ENCODE measurements at places on chromosomes 2 and 18.

GRCh38 chr18:72634500-72634899 is 90.4 kb upstream of the CBLN2 start:
- no peak for DNase-seq

- no peak for DNase-seq
Observed at GRCh38 chr2:8064603-8065002, 617.3 kb upstream of the ID2 start.

DNA sequence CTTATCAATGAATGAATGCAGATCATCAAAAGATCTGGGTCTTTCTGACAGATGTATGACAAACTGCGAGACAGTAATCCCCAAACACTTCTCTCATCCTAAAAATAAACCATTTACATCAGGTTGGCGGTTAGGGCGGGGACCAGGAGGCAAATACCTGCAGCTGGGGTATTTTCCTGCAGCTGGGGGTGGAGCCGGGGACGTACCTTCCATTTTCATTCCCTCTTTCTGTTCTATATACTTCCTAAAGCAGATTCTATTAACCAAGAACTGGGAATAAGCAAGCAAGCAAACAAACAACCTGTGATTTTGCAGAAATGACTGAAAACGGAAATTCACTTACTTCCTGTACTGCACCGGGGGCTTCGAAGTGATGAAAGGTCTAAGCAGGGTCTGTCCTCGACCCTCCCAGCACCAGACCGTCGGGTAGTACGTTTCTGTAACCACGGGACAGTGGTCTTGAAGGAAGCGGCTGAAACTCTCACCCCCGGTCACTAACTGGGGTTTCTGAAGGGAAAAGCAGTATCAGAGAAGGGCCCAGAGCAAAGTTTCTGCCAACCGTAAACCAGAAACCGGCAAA is 1.2 kb downstream of the ABHD3 start:
- DNase-seq: no peak

GRCh38 chr18:8744656-8745055 is 39.3 kb downstream of the MTCL1 start:
- no peak for DNase-seq

GRCh38 chr2:235677276-235677788 is 183.5 kb downstream of the AGAP1 start:
- DNase-seq: no peak

DNA sequence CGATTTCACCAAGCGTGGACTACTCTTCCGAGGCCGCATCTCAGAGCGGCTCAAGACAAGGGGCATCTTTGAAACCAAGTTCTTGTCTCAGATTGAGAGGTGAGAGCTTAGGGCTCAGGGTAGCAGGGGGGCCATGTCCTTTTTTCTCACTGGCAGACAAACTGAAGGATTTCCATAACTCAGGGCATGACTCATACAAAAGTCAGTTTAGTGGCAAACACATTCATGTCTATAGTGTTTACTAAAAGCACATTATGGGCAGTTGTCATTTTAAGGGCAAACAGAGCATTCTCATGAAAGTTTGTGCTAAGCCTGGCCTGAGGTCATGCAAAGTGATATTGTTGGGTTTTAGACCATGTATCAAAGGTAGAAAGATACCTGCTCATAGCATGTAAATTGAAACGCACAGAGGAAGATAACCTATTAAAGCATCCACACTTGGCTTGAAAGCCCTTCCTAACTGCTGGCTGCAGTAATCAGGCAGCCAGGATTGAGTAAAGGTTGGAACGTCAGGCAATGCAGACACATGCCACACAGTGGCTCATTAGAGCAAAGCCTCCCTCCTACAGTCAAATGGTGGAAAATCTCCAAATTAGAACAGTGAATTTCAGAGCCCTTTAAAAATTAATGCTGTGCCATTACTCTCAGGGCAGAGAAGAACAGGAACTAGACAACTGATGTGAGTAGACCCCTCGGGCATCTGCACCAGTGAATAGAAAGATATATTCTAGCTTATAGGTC is 54.2 kb downstream of the HK2 start:
- peak; percentile 70 for DNase-seq

- DNase-seq: no peak
Observed at GRCh38 chr2:29844713-29845326, 76.6 kb downstream of the ALK start.

DNA sequence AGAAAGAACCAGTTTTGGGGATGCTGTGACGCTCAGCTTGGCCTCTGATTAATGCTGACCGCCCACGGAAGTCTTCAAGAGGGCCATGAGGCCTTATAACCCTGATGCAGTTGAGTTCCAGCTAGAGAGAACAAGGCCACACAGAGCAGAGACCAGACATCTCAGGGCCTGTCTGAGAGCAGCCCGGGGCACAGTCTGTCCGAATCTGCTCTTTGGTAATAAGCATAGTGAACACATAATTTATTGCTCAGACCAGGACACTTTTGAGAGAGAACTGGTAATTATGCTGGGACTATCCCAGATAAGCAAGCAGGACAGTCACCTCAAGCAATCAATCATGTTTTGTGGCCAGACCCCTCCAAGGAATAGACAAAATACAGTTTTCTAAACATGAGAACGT is 68.5 kb downstream of the STPG4 start:
- DNase-seq: no peak

DNA sequence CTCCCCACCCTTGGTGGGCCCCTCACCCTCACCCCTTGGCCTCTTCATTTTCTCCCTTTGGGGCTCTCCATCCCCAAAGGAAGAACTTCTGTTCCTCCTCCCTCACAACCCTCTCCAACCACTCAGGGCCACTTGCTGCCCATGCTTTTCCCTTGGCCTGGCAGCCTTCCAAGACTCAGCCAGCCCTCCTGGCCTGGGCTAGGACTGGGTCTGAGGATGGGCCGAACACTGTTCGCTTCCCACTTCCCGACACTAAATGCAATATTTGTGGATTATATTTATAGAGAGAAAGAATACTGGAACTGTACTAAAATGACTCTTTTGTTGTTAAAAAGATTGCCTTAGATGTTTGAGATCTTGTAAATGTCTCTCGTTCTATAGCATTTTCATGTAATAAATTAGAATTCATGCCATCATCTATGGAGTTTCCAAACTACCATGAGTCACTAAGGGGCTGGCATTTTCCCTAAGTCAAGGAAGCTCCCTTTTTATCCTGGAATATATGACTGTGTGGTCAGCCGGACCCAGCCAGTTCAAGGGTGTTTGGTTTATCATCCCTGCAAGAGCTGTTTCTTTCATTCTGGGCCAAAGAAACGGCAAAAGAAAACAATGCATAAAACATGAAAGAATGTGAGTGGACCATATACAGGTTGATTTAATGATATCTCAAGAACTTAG is 3.8 kb downstream of the CXCR2 start:
- peak; percentile 3 for DNase-seq

- DNase-seq: peak; percentile 64
Observed at GRCh38 chr2:176001281-176001915, 669 bp downstream of the LNPK start.

- no peak for DNase-seq
Observed at GRCh38 chr2:112714331-112714730, 6.5 kb upstream of the NT5DC4 start.

DNA sequence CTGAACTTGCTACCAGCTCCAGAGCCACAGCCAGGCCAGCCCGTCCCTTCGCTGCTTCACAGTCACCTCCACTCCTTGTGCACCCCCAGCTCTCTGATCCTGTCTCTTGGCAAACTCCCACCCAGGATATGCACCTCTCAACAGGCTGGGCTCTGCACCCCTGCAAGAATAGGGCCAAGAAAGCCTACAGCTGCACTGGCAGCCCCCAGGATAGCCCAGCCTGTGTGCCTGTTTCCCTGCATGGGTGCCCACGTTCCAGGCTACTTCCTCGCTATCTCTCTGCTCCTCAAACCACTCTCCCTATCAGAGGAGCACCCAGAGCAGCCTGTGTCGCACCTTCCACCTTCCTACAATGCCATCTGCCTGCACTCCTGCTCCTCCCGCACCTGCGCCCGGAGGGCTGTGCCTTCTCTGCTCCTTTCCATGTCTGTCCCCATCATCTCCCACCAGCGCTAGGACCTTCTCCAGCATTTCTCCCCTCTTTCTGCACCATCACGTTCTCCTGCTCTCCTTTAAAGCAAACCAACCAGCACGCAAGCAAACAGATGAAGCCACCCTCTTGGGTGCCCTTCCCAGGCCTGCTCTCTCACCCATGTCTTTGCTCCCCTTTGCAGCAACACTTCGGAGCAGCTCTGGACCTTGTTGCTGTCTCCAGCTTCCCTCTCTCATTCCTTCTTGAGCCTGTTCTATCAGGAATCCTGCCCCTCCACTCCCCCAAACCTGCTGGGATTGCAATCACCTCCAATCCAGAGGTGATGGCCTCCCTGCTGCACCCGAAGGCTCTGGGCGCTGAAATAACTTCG is 313.2 kb upstream of the HS6ST1 start:
- no peak for DNase-seq

DNA sequence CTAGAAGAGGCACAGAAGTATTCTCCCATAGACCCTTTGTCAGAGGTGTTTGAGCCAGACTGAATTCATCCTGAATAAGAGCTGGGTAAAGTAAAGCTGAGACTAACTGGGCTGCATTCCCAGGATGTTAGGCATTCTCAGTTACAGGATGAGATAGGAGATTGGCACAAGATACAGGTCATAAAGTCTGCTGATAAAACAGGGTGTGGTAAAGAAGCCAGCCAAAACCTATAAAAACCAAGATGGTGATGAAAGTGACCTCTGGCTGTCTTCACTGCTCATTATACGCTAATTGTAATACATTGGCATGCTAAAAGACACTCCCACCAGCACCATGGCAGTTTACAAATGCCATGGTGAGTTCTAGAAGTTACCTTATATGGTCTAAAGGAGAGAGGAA is 364.9 kb upstream of the TMEFF2 start:
- DNase-seq: no peak

DNA sequence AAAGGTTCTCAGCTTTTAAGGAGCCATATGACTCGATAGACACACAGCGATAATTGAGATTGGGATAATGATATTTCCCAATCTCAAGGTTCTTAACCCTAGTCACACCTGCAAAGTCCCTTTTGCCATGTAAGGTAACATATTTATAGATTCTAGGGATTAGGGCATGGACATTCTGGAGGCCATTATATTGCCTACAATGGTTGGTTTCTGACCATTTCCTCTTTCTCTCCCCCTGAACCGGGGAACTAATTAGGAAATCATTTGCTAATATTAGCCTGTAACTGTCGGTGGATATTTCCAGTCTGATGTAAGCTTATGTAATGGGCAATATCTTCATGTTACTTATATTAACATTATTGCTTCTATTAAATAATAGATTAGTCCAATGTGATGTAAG is 40.8 kb upstream of the ARHGAP15 start:
- DNase-seq: no peak

DNA sequence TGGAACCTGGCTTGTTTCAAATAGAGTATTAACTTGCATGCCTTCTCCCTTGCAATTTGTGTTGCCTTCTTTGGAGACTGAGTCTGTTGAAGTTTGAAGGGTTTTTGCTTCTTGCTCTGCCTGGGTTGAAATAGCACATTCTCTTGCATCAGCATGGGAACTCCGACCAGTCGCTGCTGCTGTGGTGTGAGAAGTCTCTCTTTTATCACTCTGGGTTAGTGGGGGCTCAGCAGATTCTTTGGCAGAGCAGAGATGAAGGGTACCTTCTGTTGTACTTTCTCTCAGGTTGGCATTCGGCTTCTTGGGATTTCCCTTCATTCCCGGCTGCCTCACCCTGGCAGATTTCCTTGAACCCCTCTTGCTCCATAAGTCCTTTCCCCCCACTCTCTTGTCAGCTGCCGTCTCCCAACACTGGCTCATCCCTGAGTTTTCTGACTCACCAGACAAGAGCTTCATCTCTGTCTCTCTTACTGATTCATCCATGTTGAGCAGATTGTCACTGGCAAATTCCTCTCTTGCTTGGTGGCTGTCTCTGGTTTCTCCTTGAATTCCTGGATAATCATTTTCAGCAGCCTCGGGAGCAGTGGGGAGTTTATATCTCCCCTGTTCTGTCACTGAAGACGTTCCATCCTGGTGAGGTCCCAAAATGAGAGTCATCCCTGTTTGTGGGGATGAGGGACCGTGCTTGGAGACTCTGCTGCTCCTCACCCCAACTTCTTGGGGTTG is 49.9 kb downstream of the ALPK2 start:
- peak; percentile 91 for DNase-seq

- DNase-seq: no peak
Observed at GRCh38 chr2:18325118-18325517, 235.3 kb downstream of the RDH14 start.

GRCh38 chr2:160222546-160223283 is 22.6 kb upstream of the ITGB6 start:
- DNase-seq: no peak

DNA sequence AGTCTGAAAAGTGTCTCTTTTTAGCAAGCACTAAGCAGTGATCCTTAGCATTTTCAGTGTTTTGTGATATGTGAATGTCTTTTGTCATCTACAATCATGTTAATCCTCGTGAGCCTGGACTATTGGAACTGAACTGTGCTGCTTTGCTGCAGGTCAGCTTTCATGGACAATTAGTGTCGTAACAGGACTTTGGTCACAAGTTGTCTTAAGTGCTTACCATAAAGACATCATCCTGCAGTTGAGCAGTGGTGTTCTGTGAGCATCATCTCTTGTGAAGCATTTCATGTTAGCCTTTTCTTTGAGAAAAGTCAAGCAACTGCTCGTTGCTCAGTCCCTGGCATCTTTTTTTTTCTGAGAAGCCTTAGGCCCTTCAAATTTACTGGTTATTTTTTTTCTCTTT is 135.9 kb downstream of the ZNF407 start:
- no peak for DNase-seq

GRCh38 chr2:200155652-200156051 is 150.8 kb upstream of the SPATS2L start:
- DNase-seq: no peak

GRCh38 chr18:49656073-49656692 is 94.3 kb downstream of the LIPG start:
- peak; percentile 95 for DNase-seq

- peak; percentile 99 for DNase-seq
Observed at GRCh38 chr2:144357623-144358373, 162.1 kb downstream of the ZEB2 start.

DNA sequence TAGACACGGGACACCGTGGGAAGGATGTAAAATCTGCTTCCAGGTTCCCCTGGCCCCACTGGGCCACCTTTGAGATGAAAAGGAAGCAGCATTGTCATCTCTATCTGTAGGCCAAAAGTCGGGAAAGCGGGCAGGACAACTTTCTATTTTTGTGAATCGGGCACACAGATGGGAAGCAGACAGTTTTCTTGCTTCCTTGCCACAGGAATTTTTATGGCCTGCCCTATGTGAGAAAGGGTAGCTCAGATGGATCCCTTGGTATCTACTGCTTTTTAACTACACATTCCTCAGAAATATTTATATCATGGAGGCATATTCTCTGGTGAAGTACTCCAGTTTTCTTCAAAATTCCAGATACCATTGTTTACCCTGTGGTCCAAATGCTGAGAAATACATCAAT is 735.5 kb downstream of the CBLN2 start:
- DNase-seq: no peak

DNA sequence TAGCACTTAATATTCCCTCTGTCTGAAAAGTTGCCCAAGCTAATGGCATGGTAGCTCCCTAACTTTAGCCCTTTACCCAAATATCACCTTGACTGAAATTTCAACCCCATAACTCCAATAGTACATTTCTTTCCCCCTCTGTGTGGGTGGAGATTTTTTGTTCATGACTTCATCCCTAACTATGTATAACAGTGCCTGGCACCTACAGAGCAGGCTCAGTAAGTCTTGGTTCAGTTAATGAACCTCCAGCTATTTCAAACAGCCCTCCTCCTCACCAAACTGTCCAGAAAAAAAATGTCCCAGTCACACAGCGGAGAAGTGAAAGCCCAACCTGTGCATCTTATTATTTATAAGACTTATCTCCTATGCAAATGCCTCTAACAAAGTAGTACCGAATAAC is 18.6 kb downstream of the BUB1 start:
- DNase-seq: peak; percentile 60

- peak; percentile 82 for DNase-seq
Observed at GRCh38 chr2:181785691-181786344, 105.5 kb upstream of the NEUROD1 start.
